Astrocyte of the spinal cord (primary cell): ENCODE measurements at places on chromosomes 4 and X.

- DNase-seq, result peak; percentile 70
Measured at GRCh38 chr4:106898621-106899230, 137.4 kb downstream of the DKK2 start.

- DNase-seq, result no peak
Measured at GRCh38 chrX:38652934-38653442, 91.6 kb downstream of the TSPAN7 start.

DNA sequence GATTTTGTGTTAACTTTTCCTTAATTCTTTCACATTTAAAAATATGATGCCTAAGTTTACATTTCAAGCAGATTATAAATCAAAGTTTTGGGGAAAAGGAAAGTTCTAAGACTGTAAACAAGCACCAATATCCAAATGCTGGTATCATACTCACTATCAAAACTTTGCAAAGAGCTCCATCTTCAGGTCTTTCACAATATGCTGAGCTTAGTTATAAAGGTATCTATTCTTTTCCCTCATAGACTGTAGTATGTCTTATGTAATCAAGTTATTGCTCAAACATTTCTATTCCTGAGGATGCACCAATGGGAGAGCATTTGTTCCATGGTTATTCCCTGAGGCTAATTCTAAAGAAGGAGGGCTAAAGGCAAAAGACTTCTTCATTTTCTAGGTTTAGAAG, 207.9 kb upstream of the FAM241A start:
- DNase-seq, result peak; percentile 19

- DNase-seq, result no peak
Measured at GRCh38 chr4:7821245-7822136, 118.2 kb downstream of the AFAP1 start.

DNA sequence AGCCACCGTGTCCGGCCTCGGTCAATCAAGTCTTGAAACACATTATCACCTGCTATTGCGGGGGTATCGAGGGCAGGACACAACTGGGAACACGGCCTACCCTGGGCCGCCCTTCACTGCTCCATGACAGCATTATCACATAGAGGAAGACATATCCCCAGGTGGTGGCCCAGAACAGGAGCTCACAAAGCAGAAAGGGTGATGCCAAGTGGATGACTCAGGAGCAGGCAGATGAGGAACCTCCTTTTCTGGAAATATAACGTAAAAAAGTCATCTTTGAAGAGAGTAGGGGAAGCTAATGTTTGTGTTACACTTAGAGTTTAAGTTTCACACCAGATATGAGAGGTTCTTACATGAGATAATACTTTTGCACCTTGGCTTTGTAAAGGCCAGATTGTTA, 5.3 kb upstream of the SUPT20HL1 start:
- no peak for DNase-seq

DNA sequence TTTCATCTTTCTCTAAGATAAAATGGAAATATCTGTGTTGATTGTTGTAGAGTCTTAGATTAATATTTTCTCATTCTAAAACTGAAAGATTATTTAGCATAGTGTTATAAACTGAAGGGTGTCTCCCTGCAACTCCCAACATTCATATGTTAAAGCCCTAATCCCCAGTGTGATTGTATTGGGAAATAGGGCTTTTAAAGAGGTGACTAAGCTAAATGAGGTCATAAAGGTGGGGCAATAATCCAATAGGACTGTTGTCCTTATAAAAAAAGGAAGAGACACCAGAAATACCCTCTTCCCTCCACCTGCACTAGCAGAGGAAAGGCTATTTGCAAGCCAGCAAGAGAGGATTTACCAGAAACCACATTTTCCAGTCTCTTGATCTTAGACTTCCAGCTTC, 1626.4 kb downstream of the C4orf33 start:
- no peak for DNase-seq

DNA sequence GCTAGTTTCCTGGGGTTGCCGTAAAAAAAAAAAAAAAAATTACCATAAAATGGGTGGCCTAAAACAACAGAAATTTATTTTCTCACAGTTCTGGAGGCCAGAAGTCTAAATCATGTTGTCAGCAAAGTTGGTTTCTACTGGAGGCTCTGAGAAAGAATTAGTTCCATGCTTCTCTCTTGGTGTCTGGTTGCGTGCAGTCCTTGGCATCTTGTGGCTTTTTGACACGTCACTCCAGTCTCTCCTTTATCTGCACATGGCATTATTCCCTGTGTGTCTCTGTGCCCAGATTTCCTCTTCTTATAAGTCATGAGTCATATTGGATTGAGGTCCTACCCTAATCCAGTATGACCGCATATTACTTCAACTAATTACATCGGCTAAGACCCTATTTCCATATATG, 38.7 kb downstream of the SPATA4 start:
- DNase-seq, result peak; percentile 80

DNA sequence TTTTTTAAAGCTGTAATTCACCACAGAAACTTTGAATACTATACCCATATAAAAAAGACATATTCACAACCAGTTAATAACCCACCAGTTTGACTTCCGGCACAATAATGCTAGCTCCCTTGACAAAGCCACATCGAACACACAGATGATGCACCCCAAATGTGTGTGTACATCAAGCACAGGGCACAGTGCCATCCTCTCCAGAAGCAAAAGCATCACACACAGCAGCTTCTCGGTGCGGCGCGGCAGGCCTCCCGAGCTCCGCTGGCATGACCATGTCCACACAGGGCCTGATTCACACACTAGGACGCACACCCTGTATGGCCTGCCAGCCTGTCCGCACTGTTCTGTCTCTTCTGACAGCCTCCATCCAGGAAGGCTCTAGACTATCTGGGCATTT, 88.0 kb downstream of the LEF1 start:
- no peak for DNase-seq

- DNase-seq, result peak; percentile 95
Measured at GRCh38 chr4:101102114-101102742, 245.1 kb downstream of the PPP3CA start.

GRCh38 chr4:4641254-4641653, 99.4 kb upstream of the STX18 start:
- DNase-seq, result no peak

- DNase-seq, result no peak
Measured at GRCh38 chr4:36256398-36256891, 12.1 kb upstream of the ARAP2 start.

DNA sequence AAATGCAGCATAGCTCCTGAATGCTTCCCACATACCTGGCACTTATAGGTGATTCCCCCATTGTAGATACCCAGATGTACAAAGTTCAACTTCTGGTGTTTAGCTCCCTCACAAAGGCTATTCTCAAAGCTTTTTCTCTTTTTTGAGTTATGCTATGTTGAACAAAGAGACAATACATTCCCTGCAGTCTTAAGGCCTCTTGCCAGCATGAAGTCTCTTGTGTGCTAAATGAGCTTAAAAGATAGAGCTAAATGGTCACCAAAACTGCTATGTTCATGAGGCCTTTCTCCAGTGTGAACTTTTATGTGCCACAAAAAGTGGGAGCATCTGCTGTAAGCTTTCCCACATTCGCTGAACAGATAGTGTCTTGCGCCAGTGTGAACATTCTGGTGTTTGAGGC, 111.2 kb upstream of the TMEM47 start:
- DNase-seq, result no peak

DNA sequence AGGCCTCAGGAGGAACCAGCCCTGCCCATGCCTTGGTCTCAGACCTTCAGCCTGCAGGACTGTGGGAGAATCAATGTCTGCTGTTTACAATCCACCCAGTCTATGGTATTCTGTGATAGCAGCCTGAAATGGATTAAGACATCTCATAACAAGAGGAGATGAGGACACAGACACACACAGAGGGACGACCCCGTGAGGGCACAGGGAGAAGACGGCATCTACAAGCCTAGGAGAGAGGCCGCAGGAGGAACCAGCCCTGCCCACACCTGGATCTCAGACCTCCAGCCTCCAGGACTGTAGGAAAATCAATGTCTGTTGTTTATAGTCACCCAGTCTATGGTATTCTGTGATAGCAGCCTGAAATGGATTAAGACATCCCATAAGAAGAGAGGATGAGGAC, 3.3 kb downstream of the SLC25A6 start:
- DNase-seq, result no peak

DNA sequence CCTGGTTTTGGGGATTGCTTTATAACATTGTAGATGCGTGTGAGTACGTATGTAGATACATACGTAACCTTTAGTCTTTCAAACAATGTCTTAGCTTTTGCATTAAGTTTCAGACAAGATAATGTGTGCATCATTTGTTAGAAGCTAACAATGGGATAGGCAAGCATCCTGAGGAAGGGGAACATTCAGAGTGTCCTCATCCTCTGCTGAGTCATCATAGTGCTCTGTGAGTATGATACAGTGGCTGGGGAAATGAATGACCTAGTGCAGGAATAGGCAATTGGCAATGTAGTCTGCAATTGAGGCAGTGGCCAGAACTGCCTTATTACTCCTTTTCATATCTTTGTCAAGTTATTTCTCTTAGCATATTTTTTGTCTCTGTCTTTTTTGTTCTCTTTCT, 7.3 kb downstream of the NAP1L5 start:
- DNase-seq, result no peak

DNA sequence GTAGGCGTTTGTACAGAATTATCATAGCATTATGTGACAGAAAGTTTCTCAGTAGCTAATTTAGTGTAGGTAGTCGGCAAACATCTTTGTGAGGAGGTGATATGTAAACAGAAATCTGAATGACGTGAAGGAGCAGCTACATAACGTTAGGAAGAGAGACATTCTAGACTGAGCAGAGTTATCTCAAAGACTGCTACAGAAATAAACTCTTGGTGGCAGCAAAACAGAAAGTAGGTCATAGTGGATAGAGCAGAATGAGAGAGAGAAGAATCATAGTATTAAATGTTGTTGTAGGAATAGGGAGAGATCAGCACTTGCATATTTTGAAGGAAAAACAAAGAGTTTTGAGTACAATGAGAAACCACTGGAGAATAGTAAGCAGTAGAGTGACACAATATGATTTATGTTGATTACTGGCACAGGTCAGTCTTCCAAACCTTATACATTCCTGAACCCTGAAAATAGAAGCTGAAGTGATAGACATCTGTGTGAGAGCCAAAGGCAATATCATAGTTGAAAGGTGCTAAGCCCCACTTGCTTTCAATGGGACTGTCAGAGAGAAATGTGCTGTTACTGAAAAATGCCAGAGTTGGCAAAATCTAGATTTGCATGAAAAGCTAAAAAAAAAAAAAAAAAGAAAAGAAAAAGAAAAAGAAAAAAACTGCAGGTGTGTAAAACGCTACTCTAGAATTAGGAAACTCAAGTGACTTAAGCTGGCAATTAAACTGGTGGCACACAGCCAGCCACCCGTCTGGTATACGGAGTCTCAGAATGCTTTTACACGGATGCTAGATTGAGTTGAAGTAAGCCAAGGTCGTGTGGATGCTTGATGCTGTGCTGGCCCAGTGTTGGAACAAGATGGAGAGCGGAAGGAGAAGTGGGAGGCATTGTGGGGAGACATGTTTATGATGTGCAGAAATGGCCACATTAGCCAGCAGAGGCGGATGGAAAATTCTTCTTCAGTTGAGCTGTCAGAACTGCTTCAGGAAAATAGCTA, 750.2 kb upstream of the HS3ST1 start:
- no peak for DNase-seq

- peak; percentile 5 for DNase-seq
Measured at GRCh38 chr4:61741327-61742096, 541.4 kb downstream of the ADGRL3 start.

DNA sequence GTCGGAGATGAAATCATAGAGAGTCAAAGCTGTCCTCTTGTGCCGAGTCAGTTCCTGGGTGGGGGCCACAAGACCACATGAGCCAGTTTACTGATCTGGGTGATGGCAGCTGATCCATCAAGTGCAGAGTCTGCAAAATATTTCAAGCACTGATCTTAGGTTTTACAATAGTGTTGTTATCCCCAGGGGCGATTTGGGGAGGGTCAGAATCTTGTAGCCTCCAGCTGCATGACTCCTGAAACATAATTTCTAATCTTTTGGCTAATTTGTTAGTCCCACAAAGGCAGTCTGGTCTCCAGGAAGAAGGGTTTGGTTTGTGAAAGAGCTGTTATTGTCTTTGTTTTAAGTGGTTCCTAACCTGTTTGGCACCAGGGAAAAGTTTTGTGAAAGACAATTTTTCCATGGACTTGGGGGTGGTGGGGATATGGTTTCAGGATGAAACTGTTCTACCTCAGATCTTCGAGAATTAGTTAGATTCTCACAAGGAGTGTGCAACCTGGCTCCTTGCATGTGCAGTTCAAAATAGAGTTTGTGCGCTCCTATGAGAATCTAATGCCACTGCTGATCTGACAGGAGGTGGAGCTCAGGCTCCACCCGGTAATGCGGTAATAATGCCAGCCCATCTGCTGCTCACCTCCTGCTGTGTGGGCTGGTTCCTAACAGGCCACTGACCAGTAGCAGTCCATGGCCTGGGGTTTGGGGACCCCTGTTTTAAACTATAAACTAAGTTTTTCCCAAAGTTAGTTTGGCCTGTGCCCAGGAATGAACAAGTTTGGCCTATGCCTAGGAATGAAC, 29.2 kb downstream of the METAP1 start:
- no peak for DNase-seq

GRCh38 chrX:116490104-116490503, 27.3 kb upstream of the CT83 start:
- peak; percentile 2 for DNase-seq

GRCh38 chr4:130031858-130032257, 935.9 kb downstream of the C4orf33 start:
- no peak for DNase-seq

DNA sequence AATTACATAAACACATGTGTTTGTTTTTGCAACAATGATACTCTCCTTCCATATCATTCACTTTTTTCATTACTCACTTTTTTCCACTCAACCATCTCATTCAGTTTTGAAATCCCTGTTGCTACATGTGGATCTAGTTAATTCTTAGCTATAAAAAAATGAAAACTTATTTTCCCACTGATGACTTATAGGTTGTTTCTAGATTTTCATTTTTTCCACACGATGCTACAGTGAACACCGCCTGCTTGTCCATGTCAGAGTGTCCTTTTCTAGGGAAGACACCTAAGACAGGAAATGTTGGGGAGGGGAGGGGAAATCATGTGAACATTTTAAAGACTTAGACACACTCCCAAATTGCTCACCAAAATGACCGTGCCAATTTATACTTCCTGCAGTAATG, 70.2 kb downstream of the SUPT20HL2 start:
- DNase-seq, result no peak

GRCh38 chrX:100350704-100351489, 59.2 kb downstream of the PCDH19 start:
- DNase-seq, result no peak

DNA sequence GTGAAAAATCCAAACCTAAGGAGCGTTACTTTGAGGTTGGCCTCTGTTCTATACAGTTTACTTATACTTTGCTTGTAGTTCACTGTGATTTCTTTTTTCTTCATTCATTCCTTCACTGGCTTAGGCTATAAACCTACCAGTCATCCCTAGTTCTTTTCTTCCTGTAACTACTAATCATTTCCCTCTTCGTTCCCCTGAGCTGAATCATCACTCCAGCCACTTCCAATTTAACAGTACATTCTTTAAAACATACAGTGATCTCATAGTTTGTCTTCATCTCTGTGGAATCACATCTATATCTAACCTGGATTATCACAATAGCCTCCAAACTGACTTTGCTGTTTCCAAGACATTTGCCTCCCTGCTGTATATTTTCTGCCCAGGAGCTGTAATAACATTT, 25.2 kb upstream of the NPFFR2 start:
- peak; percentile 86 for DNase-seq

GRCh38 chr4:147599769-147600168, 17.4 kb upstream of the TMEM184C start:
- DNase-seq, result no peak

GRCh38 chr4:82372517-82373485, 990 bp downstream of the HNRNPD start:
- peak; percentile 59 for DNase-seq
